Prostate gland (tissue), 2 donors: ENCODE measurements at places on chromosomes 4 and X. TPM values are rescaled to one million over a fixed set of nuclear protein-coding genes. Genes with fewer than 3 reads are reported as not detected.

Gene DMD
- 34.8 TPM for total RNA-seq

Gene SPACA5
- not detected for total RNA-seq

Gene PHOX2B
- total RNA-seq: not detected

Gene BEX1
- total RNA-seq: 295 TPM

DNA sequence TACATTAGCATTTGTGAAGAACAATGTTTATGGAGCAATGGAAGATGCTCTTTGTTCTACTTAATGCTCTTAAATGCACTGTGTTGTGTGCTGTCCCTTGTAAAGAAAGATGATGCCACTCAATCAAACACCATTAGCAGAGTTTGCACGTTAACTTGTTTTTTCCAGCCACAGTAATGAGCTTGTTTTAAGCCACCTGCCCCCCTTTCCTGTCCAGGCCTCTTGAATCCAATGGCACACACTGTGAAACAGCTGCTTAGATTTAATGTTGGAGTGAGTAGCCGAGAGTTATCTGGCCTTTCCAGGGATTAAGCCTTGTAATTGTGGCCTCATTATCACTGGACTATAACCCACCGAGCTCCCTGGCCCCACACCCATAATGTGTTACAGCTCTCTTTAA, 86.0 kb downstream of the PAK3 start:
- no peak for DNase-seq

- DNase-seq: no peak
Measured at GRCh38 chr4:6595897-6596537, 21.0 kb downstream of the MAN2B2 start.

DNA sequence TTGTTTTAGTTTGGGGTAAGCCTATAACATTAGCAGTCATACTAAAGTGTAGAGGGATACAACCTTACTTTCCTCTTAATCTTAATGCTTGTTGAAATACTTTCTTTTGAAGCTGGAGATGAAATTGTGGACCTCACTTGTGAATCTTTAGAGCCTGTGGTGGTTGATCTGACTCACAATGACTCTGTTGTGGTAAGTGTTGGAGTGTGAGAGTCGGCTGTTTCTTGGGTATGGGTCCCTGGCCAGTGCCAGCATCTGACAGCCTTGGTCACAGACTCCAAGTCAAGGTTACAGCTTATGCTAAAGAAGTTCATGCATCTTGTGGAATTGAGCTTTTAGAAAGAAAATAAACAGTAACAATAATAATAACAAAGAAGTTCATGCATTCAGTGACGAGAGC, 31.6 kb downstream of the RNF4 start:
- DNase-seq: no peak
